H1 (cell line): ENCODE measurements at places on chromosomes 4 and X. TPM values are rescaled to one million over a fixed set of nuclear protein-coding genes. Genes with fewer than 3 reads are reported as not detected.

DNA sequence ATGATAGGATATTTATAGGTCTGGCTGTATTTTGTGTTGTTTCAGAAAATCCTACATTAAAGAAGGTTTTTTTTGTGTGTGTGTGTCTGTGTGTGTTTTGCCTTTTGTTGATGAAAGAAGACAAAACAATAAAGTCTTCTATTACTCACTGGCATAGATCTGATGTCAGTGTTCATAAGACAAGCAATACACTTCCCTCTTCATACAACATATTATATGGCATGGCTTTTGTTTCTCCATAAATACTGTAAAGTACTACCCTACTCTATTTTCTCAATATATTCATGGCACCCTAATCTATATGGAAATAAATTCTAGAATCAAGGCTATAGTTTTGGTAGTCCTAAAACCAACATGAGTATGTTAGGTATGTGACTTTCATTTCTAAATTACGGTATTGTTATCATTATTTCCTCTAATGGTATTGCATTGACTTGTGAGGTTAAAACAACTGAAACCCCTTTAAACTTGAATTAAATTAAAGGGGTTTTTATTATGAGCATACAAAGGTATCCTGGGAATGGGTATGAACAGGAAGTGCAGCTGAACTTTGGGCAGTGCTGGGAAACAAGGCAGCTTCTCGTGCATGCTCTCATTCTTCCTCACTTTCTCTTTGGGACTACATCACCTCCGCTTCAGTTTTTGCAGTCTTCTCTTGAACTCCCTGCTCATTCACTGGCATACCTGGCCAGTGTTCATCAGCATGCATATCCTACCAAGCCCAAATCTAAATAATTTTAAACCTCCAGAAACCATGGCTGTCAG lies 70.5 kb upstream of the PRSS48 start:
- H3K36me3 ChIP-seq: no peaks in the 10 kb centered on the region
- no peaks in the 10 kb centered on the region for H3K27me3 ChIP-seq
- peaks cover 2% of the 10 kb centered on the region; the same call in 1 of the 2 replicates for H3K4me1 ChIP-seq

DNA sequence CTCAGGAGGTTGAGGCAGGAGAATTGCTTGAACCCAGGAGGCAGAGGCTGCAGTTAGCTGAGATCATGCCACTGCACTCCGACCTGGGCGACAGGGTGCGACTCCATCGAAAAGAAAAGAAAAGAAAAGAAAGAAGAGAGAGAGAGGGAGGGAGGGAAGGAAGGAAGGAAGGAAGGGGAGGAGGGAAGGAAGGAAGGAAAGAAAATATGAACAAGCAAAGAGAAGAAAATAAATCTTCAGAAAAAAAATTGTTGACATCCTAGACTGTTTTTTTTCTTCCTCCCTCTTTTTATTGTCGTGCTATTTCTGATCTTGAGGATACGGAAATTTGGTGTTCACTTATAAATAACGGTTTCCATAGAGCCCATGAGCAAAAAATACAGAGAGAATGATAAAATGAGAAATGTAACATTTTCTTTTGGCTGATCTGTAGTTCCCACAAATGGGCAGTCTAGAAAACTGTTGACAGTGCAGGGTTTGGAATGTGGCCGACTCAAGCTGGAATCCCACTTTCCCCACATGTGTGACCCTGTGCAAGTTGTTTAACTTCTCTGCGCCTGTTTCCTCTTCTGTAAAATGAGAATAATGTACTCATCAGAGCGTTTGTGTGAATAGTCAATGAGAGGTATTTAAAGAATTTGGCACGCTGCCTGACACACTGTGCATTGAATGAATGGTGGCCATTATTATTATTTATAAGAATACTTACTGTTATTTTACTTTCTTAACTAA lies 19.4 kb downstream of the SORBS2 start:
- H3K4me3 ChIP-seq: no peak overlapping the region
- H3K27me3 ChIP-seq: no peaks in the 10 kb centered on the region
- no peaks in the 10 kb centered on the region for H3K36me3 ChIP-seq
- no peak overlapping the region for H3K27ac ChIP-seq
- no peaks in the 10 kb centered on the region for H3K4me1 ChIP-seq

GRCh38 chr4:138104284-138104680 lies 137.9 kb downstream of the SLC7A11 start:
- no peak overlapping the region for H3K4me3 ChIP-seq
- no peak overlapping the region for H3K27ac ChIP-seq
- no peaks in the 10 kb centered on the region for H3K27me3 ChIP-seq
- H3K36me3 ChIP-seq: no peaks in the 10 kb centered on the region
- no peaks in the 10 kb centered on the region for H3K4me1 ChIP-seq

GRCh38 chrX:119729408-119730201 lies 28.8 kb upstream of the SOWAHD start:
- DNase-seq: peak; percentile 60
- H3K27ac ChIP-seq: no peak overlapping the region
- H3K4me1 ChIP-seq: peaks cover 2% of the 10 kb centered on the region; the same call in 1 of the 2 replicates
- H3K4me3 ChIP-seq: no peak overlapping the region

- no peaks in the 10 kb centered on the region for H3K27me3 ChIP-seq
- H3K4me1 ChIP-seq: no peaks in the 10 kb centered on the region
- no peak overlapping the region for H3K27ac ChIP-seq
- no peak overlapping the region for H3K4me3 ChIP-seq
Measured at GRCh38 chr4:11487868-11488544, 59.3 kb upstream of the HS3ST1 start.

DNA sequence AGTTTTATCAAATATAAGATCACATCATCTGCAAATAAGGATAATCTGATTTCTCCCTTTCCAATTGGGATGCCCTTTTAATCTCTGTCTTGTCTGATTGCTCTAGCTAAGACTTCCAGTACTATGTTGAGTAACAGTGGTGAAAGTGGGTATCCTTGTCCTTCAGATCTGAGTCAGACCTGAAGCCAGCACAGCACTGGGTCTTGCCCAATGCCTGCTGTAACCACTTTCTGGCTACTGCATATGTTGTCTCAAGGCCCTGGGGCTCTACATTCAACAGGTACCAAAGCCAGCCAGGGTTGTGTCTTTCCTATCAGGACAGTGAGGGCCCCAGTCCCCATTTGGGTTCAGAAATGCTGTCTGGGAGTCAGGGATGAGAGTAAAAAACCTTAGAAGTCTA lies 90.3 kb downstream of the CYSLTR1 start:
- H3K27me3 ChIP-seq: no peaks in the 10 kb centered on the region
- no peak for DNase-seq
- no peak overlapping the region for H3K27ac ChIP-seq

DNA sequence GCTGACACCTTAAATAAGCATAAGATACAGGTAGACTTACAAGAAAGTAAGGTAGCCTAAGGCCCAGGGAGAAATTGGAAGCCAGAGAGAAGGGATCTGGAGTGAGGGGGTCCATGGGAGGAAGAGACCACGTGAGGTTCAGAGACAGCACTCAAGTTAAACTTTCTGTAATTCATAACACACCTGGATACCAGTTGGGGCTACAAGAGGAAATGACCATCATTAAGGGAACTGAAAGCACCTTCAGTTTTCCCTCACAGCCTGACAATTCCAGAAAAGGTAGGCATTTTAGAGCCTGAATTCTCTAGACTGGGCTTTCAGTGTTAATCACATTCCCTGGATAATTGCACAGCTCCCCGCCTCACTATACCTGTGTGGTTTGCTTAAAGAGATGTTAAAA lies 355.5 kb downstream of the FBXW7 start:
- no peak overlapping the region for H3K4me3 ChIP-seq
- H3K27ac ChIP-seq: no peak overlapping the region
- no peaks in the 10 kb centered on the region for H3K4me1 ChIP-seq
- H3K36me3 ChIP-seq: no peaks in the 10 kb centered on the region
- DNase-seq: no peak

GRCh38 chr4:170248576-170248975 lies 158.8 kb upstream of the AADAT start:
- H3K4me3 ChIP-seq: no peak overlapping the region
- H3K27me3 ChIP-seq: no peaks in the 10 kb centered on the region
- H3K4me1 ChIP-seq: no peaks in the 10 kb centered on the region; the same call in 1 of the 2 replicates
- no peak for DNase-seq

DNA sequence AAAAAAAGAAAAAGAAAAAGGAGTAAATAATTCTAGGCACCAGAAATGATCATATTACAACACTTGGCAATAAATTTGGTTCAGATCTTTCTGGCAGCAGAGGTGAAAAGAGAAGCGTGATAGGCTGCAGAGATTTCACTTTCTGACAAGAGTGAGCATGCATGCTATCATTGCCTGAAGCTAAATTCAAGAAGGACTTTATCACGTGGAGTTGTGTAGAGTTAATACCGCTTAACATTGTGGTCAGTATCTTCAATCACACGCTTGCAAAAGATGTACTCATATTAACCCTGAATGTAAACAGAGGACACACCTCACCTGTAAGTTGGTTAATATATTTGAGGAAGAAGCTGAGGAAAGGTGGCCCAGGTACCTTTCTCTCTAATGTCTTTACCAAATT lies 31.4 kb upstream of the RBPJ start:
- no peak for DNase-seq
- no peak overlapping the region for H3K27ac ChIP-seq
- H3K4me3 ChIP-seq: no peak overlapping the region
- peaks cover 3% of the 10 kb centered on the region; the same call in 1 of the 2 replicates for H3K4me1 ChIP-seq

- no peak overlapping the region for H3K27ac ChIP-seq
- no peak for DNase-seq
- H3K27me3 ChIP-seq: no peaks in the 10 kb centered on the region
- H3K36me3 ChIP-seq: no peaks in the 10 kb centered on the region
Measured at GRCh38 chrX:86014421-86014820, 32.9 kb downstream of the CHM start.

- no peak overlapping the region for H3K27ac ChIP-seq
Measured at GRCh38 chr4:127000110-127000509, 632.6 kb upstream of the INTU start.

GRCh38 chr4:16217300-16218051 lies 8.8 kb downstream of the TAPT1 start:
- no peaks in the 10 kb centered on the region for H3K36me3 ChIP-seq
- no peak overlapping the region for H3K27ac ChIP-seq
- no peak for DNase-seq
- H3K4me1 ChIP-seq: no peaks in the 10 kb centered on the region
- no peak overlapping the region for H3K4me3 ChIP-seq

- peaks cover 5% of the 10 kb centered on the region for H3K4me1 ChIP-seq
- no peaks in the 10 kb centered on the region for H3K36me3 ChIP-seq
Measured at GRCh38 chr4:8409264-8410065, 31.1 kb downstream of the ACOX3 start.

DNA sequence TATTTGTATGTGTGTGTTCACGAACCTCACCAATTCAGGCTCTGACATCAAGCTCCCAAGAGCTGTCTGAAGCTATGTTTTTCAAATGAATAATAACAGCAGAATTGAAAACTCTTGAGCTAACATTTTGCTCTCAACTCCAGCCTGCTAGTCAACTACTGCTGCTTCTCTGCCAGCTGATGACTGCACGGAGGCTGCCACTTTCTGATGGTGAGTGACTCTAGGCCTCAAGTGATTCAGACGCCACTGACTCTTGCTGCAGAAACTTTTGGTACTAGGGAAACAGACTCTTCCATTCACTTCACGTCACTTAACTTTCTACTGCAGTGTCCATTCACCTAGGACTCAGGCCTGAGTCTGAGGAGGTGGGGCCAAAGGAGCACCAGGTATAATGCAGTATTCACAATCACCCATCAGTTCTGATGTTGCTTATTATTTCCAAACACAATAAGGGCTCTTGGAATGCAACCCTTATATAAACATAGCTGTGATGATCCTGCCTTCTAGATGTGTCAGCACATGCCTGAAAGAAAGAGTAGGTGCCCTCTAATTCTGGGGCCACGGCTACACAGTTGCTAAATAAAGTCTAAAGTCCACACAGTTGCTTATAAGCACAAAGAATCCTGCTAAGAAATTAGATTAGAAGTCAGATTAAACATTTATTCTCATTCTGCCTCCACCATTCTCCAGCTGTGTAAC lies 16.0 kb downstream of the PRDM8 start:
- H3K4me3 ChIP-seq: no peak overlapping the region
- H3K27me3 ChIP-seq: peaks cover 20% of the 10 kb centered on the region
- DNase-seq: no peak
- H3K4me1 ChIP-seq: no peaks in the 10 kb centered on the region
- no peak overlapping the region for H3K27ac ChIP-seq

The CXXC4 gene
- total RNA-seq: 1.8 TPM in 2 replicates

The USP27X gene
- 4.7 and 5.7 TPM in 2 replicates for total RNA-seq

The ZNF157 gene
- 2.0 and 2.2 TPM in 2 replicates for total RNA-seq

The PRRG1 gene
- 8.1 and 10.2 TPM in 2 replicates for total RNA-seq

The XK gene
- 0.84 and 1.1 TPM in 2 replicates for total RNA-seq

The GPC3 gene
- 70.7 and 71.9 TPM in 2 replicates for total RNA-seq

The DCLK2 gene
- 0.27 and 0.37 TPM in 2 replicates for total RNA-seq

The CCDC110 gene
- 2.5 and 3.1 TPM in 2 replicates for total RNA-seq
